ENCODE measurements at places on chromosomes 16 and 17.

- DNase-seq: no peak
Measured at GRCh38 chr16:3087243-3088235, 11.6 kb downstream of the ZSCAN10 start.

GRCh38 chr17:78599419-78599818 lies 22.2 kb upstream of the DNAH17 start:
- no peak for DNase-seq

DNA sequence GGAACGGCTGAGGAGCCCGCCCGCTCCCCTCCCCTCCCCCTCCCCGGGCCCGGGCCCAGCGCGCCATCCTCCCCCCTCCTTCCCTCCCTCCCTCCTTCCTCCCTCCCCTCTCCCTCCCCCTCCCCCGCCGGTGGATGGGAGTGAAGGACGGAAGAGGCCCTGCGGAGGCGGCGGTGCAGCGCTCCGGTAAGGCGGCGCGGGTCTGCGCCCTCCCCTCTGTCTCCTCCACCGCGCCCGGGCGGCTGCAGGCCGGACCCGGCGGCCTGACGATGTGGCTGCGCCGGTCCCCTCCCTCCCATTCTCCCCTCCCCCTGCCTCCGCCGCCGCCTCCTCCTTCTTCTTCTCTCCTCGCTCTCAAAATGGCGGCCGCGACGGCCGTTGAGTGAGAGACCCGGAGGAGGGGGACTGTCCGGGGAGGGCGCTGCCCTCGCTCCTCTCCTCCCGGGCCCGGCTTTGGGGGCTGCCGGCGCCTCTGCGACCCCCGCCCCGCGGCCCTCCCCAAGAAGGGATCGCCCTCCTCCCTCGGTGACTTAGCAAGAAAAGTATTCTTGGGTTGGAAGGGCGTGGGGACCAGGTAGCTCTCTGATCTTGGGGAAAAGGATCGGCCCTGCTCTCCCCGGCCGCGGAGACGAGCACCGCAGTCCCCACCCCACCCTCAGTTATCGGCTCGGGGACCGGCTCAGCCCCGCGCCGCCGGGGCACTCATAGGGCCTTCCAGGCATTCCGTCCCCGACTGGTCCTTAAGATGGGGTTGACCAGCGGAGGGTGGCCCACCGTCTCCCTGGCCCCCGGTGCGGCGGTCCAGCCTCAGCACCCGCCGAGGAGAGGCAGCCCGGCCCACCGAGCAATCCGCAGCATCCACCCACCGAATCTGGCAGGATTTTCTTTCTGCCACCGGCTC lies 617 bp downstream of the PAFAH1B1 start:
- DNase-seq: peak; percentile 67

DNA sequence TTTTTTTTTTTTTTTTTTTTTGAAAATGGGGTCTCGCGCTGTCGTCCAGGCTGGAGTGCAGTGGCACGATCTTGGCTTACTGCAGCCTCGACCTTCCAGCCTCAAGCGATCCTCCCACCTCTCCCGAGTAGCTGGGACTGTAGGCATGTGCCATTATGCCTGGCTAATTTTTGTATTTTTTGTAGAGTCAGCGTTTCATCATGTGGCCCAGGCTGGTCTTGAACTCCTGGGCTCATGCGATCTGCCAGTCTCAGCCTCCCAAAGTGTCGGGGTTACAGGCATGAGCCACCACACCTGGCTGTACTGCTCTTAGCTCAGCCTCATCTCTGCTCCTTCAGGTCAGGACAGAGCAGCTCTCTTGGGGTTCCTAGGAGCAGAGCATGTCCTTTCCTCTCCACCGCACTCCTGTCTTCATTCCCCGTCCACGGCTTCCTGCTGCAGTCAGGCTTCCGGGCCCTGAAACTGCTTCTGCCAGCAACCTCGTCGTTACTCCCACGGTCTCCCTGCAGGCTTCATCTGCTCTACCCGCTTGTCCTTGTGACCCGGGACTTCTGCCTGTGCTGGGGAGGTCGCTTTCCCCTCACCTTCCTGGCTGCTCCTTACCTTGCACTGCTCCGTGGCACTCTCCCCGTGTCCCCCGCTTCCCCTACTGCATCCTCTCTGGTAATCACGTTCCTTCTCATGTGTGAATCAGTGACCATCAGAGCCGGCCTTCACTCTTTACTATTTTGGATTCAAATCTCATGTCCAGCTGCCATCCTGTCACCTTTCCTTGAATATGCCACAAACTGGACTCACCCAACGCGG lies 38.0 kb downstream of the PRMT7 start:
- no peak for DNase-seq

DNA sequence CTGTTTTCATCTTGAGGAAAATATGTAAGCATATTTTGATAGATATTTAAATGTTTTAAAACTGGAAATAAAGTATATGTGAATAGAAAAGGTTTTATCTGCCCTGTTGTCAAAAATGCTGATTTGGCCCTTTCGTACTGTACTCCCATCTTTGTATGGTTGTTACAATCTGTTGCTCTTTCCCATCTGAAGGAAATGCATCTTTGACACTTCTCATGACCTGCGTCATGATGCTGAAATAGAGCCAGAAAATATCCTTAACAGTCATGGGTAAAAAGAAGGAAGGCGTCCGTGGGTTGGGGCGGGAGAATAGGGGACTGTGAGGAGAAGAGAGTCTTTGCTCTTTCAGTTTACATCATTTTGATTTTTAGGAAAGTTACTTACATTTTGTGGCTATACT lies 327.7 kb downstream of the BCAS3 start:
- DNase-seq: no peak

- peak; percentile 4 for DNase-seq
Measured at GRCh38 chr17:65656390-65657250, 95.2 kb upstream of the AXIN2 start.

DNA sequence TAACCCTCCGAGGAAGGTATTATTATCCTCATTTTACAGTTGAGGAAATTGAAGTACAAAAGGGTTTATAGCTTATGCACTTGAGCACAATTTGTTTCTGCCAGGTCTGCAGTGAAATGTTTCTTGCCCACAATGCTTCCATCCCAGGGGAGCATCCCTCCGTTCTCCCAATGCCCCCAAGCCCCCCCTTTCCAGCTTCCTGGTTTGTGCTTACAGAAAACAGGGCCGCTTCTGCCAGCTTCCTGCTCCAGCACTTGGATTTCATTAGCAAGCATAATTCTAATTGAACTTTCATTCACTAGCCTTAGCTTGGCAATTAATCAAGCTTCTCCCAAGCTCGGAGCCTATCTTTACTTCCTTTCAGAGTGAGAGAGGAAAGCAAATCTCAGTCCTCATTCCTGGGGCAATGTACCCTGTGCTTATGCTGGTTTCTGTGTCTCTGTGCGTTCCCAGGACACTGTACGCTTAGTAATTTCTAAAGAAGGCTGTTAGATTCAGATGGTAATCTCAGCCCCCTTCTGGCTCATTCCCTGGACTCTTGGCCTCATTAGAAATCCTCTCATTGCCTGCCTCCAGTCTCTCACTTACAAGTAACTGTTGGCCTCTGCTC lies 141.6 kb downstream of the HS3ST2 start:
- no peak for DNase-seq

DNA sequence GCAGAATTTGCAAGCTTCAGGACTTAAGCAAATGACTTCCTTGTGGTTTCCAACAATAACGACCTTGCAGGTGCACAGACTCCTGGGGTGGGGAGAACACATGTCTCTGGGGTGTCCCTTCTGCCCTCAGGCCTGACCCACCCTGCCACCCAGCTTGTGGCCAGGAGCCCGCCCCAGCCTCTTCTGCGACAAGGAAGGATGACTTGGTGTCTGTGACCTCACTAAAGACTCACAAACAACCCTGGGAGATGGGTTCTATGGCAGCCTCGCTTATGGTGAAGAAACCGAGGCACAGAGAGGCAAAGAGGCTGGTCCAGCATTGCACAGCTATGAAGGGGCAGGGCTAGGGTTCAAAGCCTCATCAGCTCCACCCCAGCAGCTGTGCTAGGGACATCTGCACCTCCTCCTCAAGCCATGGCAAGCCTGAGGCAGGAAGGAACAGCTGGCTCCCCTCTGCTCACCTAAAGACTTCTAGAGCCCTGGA lies 2.6 kb downstream of the ATP2A3 start:
- DNase-seq: no peak

- no peak for DNase-seq
Measured at GRCh38 chr16:51287121-51287755, 136.2 kb upstream of the SALL1 start.

- DNase-seq: no peak
Measured at GRCh38 chr17:58224315-58224714, 5.3 kb upstream of the MKS1 start.

- no peak for DNase-seq
Measured at GRCh38 chr17:50219342-50219741, 17.9 kb upstream of the COL1A1 start.

DNA sequence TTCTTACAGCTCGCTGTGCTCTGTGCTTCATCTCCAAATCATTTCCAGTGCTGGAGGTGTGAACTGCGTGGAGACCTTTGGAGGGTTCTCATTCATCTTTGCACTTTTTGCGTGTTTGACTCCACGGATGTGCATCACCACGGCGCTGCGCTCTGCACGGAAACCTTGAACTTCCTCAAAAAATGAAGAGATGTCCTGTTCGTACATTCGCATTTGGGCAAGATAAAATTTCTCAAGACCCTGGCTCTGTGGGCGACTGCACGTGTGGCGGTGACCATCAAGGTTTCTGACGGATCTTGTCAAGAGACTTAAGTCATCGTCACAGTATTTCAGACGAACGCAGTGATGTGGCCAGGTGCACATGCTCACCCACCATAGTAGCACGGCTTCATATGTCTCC lies 10.3 kb upstream of the PVALEF start:
- DNase-seq: no peak

- DNase-seq: no peak
Measured at GRCh38 chr16:89478576-89479221, 11.7 kb downstream of the ANKRD11 start.

GRCh38 chr16:66741950-66742808 lies 9.2 kb downstream of the DYNC1LI2 start:
- no peak for DNase-seq

DNA sequence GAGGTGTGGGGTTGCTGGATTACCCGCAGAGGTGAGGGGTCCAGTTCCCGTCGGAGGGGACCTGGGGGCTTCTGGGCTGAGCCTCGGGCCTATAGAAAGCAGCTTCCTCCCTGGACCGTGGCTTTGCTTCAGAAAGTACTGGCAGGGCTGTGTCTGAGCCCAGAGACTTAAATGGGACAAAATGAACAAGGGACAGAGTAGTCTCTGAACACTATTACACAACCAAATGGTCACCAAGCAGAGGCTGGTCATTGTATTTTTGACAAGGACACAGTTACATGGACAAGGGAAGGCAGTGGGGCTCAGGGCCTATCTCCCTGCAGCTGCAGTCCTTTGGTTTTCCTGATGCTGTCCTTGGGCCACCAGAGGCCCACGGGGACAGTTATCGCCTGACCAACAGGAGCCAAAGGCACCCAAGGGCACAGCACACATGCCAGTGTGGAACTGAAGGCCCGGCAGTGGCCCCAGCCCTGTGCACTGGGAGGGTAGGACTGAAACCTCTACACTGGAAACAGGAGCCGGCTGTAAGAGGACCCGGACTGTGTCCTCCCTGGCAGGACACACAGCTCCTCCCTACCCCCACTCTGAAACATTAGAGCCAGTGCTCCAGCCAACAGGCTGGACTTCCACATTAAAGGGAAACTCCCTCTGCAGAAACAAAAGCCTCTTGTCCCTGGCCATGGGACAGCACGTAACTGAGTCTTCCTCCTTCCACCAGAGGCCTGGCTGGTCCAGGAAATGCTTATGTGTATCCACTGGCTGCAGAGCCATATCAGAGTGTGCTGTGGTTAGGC lies 26.0 kb upstream of the ERN1 start:
- DNase-seq: no peak

GRCh38 chr17:43871946-43872690 lies 25.1 kb downstream of the CD300LG start:
- DNase-seq: no peak

DNA sequence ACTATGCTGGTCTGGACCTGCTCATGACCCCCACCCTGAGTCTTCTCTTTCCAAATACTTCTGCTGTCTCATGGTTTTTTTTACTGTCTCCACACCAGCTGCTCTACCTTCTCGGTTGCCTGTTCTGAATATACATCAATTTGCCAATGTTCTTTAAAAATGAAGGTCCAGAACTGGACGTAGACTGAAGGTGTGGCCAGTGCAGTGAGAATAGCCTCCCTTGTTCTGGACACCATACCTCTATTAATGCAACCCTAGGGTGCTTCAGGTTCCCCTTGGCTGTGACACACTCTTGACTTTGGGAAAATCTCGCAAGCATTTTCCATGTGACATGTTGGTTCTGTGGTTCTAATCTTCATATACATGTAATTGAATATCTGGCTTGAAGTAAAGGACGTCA lies 15.3 kb upstream of the IL21R start:
- DNase-seq: no peak

DNA sequence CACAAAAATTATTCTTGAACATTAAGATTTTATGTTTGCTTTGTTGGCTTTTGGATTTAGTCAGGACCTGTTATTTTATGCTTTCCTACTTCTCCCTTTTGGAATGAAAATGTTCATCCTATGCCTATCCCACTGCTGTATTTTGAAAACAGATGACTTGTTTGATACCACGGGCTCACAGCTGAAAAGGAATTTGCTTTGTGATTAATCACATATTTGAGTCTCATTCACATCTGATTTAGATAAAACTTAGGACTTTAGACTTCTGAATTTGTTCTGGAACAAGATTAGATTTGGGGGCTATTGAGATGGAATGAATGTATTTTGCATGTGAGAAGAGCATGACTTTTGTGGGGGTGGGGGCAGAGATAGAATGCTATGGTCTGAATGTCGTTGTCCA lies 1012.6 kb downstream of the CDH11 start:
- DNase-seq: no peak

DNA sequence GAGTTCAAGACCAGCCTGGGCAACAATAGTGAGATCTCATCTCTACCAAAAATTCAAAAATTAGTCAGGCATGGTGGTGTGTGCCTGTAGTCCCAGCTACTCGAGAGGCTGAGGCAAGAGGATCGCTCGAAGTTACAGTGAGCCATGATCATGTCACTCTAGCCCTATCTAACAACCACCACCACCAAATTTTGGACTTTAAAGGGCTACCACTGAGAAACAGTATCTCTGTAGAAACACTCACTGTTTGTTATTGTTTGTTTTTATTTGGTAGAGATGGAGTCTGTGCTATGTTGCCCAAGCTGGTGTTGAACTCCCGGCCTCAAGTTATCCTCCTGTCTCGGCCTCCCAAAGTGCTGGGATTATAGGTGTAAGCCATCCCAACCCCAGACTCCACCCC lies 1.3 kb upstream of the UBALD2 start:
- DNase-seq: no peak

DNA sequence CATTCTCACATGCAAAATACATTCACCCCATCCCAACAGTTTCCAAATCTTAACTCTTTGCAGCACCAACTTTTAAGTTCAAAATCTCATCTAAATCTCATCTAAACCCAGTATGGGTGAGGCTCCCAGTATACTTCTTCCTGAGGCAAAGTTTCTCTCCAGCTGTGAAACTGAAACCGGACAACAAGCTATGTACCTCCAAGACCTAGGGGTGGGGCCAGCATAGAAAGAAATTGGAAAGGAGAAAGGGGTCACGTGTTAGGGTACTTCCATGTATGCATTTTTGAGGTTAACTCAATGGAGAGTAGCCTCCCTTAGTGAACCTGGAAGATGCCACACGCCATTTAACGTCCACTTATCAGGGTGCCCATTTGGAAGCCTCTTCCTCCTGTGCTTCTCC lies 23.9 kb upstream of the LRRC75A start:
- no peak for DNase-seq

- peak; percentile 77 for DNase-seq
Measured at GRCh38 chr17:7021993-7022778, 664 bp upstream of the BCL6B start.

Measured in GM19239 (cell line).